ENCODE measurements at places on chromosomes 2 and 18.

DNA sequence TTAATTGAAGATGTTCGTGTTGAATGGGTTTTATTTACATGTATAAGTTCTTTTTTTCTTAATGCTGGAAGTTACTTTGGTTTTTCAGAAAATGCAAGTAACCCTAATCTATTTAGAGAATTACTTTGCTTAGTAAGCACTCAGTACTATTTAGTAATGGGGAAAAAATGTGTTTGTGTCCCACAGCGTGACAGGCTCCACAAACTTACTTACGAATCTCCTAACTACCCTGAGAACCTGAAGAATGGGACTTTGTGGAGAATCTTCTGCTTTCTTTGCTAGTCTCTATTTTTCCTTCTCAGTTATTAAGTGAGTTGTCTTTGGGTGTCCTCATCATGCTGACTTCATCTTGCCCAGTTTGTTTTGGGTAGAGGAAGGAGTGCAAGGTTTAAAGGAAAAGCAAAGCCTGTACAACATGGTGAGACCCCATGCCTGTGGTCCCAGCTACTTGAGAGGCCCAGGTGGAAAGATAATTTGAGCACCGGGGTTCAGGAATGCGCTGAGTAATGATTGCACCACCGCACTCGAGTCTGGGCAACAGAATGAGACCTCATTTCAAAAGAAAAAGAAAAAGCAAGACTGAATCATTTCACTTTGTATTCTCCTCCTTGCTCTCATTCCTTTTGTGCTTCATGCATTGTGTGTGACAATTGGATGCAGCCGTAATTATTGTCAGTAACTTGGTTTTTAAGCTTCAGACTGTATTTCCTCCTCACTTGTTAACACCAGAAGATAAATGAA, 10.2 kb downstream of the NEDD4L start:
- DNase-seq, result no peak

GRCh38 chr2:218317303-218317630, 25.0 kb upstream of the TMBIM1 start:
- no peak for DNase-seq

DNA sequence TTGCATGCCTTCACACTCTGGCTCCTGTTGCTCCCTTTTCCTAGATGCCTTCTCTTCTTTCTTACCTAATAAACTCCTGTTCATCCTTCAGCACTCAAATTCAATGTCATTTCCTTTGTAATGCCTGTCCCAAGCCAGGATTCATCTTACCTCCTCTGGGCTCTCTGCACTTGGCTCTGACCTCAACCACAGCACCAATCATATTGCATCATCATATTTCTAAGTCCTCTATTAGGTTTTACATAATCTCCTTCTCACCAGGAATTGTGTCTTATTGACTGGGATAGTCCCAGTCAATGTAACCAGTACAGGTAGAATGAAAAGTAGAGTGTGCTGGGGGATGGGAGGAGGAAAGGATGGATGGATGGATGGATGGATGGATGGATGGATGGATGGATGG, 187.1 kb downstream of the NRP2 start:
- no peak for DNase-seq

DNA sequence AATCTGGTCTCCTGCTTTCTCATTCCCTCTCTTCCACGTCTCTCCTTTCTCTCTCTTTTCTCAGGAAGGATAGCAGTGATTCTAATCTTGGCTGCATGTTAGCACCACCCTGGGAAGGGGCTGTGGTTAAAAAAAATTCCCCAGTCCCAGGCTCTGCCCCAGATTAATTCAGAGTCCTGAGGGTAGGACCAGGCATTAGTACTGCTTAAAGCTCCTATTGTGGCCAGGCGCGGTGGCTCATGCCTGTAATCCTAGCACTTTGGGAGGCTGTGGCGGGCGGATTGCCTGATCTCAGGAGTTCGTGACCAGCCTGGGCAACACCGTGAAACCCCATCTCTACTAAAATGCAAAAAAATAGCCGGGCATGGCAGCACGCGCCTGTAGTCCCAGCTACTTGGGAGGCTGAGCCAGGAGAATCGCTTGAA, 35.4 kb upstream of the EML4 start:
- no peak for DNase-seq
